NCI-H1930 (cell line): ENCODE measurements at places on chromosomes 1 and 21.

DNA sequence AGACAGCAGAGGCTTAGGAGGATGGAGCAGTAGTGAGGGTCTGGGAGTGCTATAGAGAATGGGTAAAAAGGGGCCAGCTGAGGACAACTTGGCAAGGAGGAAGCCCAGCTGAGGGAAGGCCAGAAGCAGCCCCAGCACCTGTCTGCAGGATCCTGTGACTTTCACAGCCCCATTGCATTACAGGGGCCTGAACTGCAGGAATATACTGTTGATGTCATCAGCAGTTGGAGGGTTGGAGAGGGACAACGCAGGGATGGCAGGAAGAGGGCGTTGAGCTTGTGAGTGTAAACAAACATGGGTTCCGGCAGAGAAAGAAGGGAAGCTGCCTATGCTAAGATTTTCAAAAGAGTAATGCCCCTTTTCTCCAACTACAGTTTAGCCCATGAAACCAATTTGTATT lies 628.5 kb downstream of the SMYD3 start:
- no peak for DNase-seq

DNA sequence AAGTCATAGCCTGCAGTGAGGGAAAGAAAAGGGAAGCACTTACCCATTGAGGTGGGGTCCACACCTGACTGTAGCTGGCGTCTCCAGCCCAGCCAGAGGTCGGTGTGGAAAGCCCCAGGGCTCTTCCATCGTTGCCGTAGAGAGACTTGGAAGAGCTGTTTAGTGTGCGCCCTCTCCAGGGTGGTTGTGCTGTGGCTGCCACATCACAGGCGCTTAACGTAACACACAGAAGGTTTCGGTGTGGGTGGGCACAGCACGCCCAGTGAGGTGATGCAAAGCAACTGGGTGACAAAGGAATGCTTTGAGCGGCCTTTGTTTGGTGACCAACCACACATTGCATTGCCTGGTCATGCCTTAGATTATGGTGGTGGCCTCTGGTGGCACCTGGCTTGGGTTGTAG lies 36.8 kb upstream of the KIF1B start:
- DNase-seq = no peak

DNA sequence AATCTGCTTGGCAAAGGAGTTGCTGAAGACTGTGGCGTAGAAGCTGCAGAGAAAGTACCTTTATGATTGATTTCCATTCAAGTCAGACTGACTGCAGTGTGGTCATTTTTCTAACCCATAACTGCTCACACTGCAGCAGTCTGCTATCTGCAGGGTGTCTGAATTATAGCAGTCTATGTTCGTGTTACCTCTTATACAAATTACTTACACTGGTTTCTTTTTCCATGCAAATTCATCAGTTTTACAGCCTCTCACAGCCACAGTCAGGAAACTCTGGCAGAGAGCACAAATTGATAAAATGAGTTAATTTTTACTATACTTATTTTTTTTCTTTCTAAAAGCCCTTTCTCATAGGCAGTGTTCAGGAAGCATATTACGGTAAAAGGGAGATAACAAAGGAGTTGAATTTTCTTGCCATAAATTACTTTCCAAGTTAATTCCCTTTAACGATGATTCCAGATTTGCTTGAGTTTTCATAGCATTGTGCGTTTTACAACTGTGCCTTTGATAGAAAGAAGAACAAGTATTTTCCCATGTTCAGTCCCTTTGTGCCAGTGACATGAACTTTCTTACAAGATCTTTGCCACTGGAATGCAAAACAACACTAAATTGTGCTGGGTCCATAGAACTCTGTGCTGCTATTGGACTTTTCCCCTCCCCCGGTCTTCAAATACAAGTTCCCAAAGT lies 261.5 kb downstream of the NFIA start:
- DNase-seq = no peak

- DNase-seq = no peak
These were observed 3.1 kb upstream of the BARHL2 start for GRCh38 chr1:90720145-90720636.

DNA sequence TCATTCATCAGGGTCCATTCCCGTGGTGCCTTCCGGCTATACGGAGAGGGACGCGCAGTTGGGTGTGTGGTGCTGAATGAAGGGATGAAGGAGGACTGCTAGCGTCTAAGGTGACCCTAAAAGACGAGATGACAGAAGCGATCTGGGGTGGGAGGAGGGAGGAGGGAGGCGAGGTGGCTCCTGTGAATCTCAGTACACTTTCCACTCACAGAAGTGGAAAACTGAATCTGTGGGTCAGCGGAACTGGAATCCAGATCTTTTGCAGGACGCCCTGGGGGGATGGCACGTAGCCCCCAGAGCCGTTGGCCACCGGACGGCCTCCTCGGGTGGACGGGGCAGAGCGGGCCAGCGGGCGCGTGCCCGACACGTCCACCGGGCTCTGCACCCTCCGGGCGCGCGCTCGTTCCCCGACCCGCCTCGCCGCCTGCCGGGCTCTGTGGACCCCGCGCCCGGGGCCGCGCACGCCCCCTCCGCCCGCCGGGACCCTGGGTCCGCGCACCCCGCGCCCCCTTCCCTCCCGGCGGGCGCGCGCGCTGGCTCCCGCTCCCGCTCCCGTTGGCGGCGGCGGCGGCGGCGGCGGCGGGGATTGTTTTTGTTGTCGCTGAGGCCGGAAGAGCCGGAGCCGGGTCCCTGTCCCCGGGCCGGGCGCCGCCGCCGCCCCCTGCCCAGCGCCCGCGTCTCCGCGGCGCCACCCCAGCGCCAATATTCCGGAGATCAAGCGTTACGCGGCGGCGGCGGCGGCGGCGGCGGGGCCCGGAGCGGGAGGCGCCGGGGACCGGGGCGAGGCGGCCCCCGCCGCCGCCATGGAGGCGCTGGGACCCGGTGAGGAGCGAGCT lies at the start of gene AGO4:
Gene AGO4, plus strand, starts transcription at position 403 of the 836 bp plus-strand sequence. Its CDS starts 401 bp downstream, at position 804.
- peak; percentile 46 for DNase-seq

GRCh38 chr1:30419831-30420230 lies 303.6 kb downstream of the MATN1 start:
- DNase-seq = no peak

GRCh38 chr1:38327559-38327973 lies 281.0 kb upstream of the POU3F1 start:
- DNase-seq = no peak

GRCh38 chr1:157968946-157969345 lies 24.5 kb upstream of the KIRREL1 start:
- DNase-seq = no peak

GRCh38 chr1:153612755-153613331 lies at the start of gene S100A16:
Gene S100A16, minus strand, starts transcription at chr1:153613137. Its CDS starts 4,986 bp downstream, at chr1:153608151.
- no peak for DNase-seq

DNA sequence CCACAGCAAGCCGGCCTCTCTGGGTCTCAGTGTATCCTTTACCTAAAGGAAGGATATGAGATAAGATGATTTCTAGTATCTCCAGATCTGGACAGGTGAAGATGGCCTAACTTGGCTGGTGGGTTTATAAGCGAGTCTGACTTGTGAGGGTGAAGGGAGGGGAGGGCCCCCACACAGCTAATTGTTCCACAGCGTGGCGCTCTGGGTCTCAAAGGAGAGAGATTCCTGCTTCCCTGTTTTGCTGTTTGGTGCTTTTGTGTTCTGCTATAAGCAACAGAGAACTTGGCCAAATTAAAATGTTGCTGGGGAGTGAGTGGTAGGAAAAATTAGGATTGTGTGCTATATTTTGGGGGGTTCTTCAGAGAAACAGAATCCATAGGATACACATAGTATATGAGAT lies 28.9 kb upstream of the NLRP3 start:
- no peak for DNase-seq

DNA sequence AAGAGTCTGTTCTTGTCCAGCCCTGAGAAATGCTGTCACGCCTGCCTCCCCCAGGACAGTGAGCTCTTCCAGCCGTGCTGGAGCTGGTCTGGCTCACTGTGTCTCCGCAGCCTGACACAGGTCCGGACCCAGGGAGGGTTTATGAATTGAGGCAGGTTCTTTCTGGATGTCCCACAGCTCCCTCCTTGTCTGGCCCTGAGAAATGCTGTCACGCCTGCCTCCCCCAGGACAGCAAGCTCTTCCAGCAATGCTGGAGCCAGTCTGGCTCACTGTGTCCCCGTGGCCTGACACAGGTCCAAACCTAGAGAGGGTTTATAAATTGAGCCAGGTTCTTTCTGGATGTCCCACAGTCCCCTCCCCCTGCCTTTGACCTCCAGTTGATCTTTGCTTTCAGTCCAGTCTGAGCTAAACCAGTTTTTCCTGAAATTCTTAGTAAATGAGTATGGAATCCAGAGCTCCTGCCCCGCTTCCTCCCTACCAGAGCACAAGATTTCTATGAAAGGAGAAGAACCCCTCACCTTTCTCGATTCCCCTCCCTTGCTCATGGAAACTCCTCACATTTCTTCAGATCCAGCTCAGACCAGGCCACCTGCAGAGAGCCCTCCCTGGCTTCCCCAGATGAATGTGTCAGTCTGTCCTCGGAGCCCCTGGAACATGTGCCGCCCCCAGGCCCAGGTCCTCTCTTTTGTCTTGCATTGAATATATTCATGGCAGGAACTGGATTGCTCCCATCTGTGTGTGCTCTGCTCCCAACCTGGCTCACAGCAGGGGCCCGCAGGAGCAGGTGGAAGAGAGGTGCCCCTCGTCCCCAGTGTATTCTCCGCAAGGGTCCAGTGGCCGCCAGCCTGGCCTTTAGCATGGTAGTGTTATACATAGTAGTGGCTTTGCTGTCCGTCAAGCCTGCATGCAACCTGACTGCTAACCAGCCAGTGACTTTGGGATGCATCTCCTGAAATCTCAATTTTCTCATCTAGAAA lies 116.3 kb downstream of the EPHB2 start:
- no peak for DNase-seq

- DNase-seq = no peak
These were observed 14.3 kb upstream of the S100A11 start for GRCh38 chr1:152050886-152051675.

DNA sequence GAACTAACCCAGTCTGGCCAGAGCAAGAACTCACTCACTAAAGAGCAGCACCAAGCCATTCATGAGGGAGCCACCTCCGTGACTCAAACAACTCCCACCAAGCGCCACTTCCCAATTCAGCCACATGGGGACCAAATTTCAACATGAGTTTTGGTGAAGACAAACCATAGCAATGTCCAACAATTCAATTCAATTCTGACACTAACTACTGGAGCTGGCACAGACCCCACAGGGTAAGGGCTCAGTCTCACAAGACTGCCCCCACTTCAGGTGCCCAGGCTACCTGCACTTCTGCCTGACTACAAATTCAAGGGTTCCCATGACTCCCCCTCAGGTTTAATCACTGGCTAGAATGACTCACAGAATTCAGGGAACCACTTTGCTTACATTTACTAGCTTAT lies 48.8 kb upstream of the RAP1A start:
- DNase-seq = no peak

DNA sequence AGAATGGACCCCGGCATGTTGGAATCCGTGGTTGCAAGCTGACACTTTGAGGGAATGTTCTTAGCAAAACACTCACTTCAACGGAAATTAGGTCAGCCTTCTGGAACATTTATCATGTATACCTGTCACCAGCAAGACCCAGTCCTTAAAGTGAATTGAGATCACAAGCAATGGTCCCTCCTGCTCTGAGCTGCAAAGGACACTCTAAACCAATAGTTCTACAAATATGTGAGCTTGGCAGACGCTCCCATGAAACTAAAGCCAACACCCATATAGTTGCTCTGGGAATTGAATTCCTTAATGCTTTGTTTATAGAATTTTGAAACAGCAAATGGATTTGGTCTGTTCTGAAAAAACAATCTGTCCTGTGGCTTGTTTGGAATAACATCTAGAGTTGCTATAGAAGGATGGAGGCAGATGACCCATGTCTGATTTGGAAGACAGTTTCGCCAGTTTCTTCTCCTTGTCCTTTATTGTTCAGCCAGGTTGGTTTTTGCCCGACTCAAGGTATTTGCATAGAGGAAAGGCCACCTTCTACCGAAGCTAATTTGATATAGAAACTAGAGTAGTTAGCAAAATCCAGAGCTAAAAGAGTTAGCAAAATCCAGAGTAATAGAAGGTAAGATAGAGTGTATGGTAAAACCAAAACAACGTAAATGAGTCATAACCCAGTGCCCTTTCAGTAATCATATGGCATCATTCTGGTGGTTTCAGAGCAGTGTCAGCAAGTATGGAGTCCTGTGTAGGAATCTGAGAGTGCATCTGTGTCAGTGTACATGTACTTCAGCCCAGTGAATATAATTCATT lies 236.2 kb downstream of the NFIA start:
- no peak for DNase-seq

DNA sequence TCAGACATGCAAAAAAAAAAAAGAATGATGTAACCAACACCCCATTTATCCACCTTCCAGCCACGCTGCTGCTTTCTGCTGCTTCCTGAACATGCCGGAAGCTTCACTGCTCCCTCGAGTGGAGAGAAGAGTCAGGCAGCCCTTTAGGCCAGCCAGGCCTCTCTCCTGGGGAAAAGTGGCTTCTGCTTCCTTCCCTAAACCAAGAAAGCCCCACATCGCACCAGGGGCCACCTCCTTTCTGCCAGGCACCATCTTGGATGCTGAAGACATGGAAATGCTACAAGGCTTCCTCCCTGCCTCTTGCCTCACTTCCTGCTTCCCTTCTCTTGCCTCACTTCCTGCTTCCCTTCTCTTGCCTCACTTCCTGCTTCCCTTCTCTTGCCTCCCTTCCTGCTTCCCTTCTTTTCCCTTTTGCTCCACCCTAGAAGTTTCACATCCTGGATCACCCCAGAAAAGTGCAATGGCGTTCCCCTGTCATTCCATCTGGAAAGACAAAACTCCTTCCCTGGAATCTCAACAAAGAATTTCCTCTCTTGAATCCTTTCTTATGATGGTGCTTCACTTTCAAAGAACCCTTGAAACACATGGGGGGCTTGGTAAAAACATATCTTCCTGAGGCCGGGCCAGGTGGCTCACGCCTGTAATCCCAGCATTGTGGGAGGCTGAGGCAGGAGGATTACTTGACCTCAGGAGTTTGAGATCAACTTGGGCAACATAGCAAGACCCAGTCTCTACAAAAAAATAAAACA lies 18.7 kb downstream of the TNFRSF8 start:
- no peak for DNase-seq

- DNase-seq = peak; percentile 1
These were observed 2.7 kb downstream of the IL10RB start for GRCh38 chr21:33268737-33269441.

DNA sequence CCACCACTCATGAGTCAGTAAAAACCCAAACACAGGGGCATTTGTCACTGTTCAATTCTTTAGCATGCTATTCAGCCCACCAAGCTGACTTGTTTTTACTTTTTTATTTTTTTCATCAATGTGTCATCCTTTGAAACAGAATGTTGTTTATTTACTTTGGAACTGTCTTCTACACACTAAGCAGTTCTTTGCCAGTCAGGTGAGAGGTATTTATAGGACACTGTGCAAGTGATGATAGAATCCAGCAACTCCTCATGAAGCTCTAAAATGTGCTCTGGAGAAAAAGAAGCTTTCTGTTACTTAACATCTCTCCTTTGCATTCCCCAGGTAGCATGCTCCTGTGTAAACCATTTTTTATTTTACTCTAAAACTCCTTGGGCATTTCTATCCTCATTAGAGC lies 582.0 kb upstream of the TMPRSS15 start:
- no peak for DNase-seq

GRCh38 chr21:31777857-31778256 lies 45.9 kb upstream of the SCAF4 start:
- DNase-seq = no peak
